ENCODE measurements at places on chromosomes 1 and 21.
A peak's percentile ranks its signal among the peaks of the same experiment; 100 is the strongest.

DNA sequence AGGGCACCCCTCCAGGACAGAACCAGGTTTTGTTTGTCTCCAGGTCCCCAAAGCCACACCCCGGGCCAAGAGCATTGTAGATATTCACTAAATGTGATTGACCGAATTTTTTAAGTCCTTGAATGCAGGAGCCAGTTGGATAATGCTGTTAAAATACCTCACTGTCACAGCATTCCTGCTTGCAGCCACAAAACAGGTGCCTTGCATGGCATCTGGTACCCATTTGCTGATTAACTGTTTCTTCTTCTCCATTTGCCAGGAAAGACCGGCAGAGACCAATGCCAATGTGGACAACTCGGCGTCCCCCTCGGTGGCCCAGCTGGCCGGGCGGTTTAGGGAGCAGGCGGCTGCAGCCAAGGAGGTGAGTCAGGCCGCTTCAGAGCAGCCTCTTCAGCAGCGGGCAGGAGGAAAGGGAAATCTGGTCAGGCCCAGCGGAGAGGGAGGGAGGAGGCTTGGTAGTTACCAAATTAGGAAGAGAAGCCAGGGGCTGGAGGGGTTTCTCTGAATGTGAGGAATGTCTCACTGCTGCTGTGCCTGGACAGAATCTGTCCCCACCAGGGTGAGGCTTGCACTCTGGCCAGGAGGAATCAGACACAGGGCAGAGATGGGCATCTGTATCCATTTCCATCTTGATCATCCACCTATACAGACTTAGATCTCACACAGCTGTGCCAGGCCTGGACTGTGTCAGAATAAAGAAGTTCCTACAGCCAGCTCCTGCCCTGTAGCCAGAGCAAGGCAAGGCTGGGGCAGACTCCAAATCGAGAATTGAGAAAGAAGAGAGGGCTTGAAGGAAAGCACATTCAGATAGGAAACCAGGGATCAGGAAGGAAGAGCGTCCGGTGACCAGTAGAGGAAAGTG, 37.9 kb upstream of the MPZL1 start:
- DNase-seq, result no peak

DNA sequence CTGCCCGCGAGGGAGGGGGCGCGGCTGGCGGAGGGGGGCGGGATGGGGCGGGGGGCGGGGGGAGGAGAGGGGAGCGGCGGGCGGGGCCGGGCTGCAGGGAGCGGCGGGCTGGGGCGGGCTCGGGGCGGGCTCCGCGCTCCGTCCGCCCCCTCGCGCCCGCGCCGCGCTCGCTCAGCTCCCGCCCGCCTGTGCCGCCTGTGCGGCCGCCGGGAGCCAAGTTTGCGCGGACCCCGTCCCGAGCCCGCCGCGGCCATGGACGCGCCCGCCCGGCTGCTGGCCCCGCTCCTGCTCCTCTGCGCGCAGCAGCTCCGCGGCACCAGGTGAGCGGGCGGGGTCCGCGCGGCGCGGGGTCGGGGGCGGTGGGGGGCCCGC, at the start of gene GABRD:
Gene GABRD, plus strand, starts transcription at position 174 of the 372 bp plus-strand sequence. Its CDS starts 79 bp downstream, at position 253.
- DNase-seq, result no peak

- no peak for DNase-seq
Observed at GRCh38 chr1:22428672-22429071, 23.0 kb upstream of the ZBTB40 start.

GRCh38 chr1:30043256-30043655, 680.1 kb downstream of the MATN1 start:
- no peak for DNase-seq

GRCh38 chr1:221366495-221367110, 375.3 kb downstream of the DUSP10 start:
- no peak for DNase-seq

GRCh38 chr1:194133152-194133551, 946.7 kb upstream of the B3GALT2 start:
- DNase-seq, result no peak

DNA sequence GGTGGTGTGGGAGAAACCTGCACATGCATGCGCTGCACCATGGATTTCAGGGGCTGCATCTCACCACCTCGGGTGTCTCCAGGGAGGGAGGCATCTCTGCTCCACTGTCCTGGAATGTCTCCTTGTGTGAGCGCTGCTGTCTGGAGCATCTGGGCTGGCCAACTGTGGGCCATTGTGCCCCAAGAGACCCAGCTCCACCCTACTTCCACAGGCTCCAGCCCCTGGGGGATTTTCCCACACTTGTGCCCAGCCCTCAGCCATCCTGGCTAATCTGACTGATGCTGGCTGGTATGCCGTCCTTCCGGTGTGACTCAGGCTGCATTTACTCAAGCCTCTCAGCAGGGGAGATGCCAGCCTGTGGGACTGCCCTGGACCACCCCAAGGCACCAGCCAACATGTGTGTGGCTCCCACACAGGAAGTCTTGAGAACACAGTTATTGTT, 62.0 kb downstream of the TRIM11 start:
- DNase-seq, result no peak

GRCh38 chr1:18597160-18598042, 33.2 kb upstream of the PAX7 start:
- DNase-seq, result peak; percentile 39

DNA sequence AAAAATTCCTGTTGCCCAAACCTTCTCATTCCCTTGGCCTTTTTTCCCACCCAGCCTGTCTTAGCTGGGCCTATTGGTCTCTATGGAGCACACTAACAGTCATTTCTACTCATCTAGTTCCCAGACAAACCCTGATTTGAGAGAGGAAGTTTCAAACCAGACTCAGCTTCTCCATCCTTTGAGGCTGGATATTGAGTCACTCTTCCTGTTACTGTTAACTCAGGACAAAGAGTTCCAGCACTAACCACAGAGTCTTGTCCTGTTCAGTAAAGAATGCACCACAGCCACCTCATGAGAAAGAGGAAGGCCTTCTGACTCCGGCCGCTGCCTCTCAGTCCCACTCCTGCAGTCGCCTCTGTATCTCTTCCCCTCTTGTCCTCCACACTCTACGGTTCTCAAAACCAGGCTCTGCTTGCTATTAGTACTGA, 137.8 kb downstream of the PTPRC start:
- DNase-seq, result no peak

DNA sequence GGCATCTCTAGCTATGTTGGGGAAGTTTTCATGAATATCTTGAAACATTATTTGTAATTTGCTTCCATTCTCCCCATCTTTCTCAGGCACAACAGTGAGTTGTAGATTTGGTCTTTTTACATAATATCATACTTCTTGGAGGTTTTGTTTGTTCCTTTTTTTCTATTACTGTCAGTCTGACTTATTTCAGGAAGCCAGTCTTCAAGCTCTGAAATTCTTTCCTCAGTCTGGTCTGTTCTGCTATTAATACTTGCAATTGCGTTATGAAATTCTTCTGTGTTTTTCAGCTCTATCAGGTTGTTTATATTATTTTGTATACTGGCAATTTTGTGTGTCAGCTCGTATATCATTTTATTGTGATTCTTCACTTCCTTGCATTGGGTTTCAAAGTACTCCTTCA, 424.6 kb upstream of the PTBP2 start:
- no peak for DNase-seq

DNA sequence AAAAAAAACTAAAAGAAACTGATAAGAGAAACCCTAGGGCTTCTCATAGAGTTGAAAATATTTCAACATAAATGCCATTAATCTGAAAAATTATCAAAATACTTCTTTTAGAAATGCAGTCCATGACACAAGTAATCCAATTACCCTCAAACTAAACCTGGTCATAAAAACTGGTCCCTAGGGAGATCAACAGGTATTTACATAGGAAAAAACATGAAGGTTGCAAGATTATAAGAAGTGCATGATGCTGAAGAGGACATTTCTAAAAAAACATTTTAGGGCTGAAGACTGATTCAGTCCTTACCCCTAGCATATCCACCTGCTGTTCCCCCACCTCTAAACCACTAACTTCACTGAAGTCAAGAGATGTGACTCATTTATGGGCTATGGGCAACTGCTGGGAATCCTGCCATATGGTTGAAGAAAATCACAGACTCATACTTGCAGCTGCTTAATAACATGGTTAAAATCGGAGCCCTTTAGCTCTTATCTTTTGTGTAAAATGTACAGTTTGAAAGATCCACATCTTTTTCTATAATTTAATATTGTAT, 131.0 kb upstream of the RUNX1 start:
- no peak for DNase-seq

GRCh38 chr1:19412654-19413053, 72.7 kb downstream of the CAPZB start:
- DNase-seq, result peak; percentile 90

GRCh38 chr1:207429963-207430362, 24.2 kb upstream of the CR2 start:
- no peak for DNase-seq

GRCh38 chr1:221994274-221994698, 252.4 kb upstream of the DUSP10 start:
- no peak for DNase-seq

- no peak for DNase-seq
Observed at GRCh38 chr1:27954186-27954585, 5.6 kb upstream of the XKR8 start.

- no peak for DNase-seq
Observed at GRCh38 chr1:175984813-175985212, 222.3 kb downstream of the COP1 start.

GRCh38 chr1:51002516-51002915, 32.5 kb downstream of the CDKN2C start:
- no peak for DNase-seq

DNA sequence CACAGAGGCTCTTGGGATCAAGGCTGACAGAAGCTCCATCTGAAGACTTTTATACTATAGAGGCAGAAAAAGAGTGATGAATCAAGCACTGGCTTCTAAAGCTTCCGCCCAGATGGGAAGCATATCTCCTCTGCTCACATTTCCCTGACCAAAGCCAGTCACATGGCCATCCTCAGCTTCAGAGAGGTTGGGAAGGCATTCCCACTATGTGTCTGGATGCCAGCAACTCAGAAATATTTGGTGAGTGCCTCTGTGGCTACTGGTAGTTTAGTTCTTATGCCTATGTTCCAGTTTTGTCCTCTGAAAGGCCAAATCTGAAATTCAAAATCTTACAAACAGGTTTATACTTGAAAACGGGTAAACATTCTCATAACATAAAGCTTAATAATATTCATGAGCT, 9.9 kb upstream of the DISC1 start:
- no peak for DNase-seq

GRCh38 chr21:26845066-26845758, at the start of gene ADAMTS1:
ADAMTS1 (minus strand) TSS chr21:26845409; CDS start chr21:26844954, 455 bp downstream.
- peak; percentile 26 for DNase-seq

DNA sequence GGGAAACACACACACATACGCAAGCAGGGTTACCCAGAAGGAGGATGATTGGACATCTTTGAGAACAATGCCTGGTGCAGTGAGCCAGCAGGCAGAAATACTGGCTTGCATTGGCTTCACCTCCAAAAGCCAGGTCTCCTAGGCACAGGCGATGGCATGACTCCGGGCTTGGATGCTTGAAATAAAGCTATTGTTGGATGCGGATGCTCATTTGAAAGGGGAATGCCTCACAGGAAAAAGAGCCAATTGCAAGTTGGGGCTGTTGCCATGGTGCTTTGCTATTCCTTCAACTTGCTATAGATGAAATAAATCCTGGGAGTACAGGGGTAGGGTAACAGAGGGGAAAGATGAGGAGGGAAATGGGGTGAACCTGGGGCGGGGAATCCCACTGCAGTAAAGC, 180.7 kb upstream of the SGIP1 start:
- no peak for DNase-seq

DNA sequence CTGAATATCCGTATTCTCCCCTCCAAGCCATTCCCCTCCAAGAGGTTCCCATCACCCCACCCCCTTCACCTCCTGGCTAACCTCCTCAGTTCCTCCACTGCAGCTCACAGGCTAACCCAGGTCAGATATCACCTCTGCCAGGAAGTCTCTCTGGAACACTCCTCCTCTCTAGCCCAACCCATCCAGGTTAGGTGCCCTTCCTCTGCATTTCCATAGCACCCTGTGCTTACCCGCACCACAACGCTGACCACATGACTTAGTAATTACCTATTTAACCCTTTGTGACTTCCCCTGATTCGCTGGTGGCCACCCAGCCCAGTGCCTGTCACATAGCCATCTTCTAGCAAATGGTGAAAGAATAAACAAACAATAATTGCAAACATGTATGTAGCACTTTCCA, 49.5 kb upstream of the IFFO2 start:
- no peak for DNase-seq

DNA sequence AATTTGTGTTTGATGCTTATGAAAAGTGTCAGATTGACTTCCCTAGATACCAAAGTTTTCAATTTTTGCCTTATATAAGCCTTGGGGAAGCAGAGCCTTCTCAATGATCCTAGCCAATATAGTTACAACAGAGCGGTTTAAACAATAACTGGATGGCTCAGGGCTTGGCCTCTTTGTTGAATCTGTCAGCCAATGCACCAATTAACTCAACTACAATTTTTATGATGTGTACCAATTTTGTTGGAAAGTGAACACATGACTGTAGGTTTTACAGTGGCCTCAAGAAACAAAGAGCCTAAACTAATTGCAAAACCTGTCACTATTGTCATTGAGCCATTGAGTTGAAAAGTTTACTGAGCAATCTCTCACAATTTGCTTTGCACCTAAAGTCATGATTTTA, 71.6 kb upstream of the RGS18 start:
- no peak for DNase-seq

DNA sequence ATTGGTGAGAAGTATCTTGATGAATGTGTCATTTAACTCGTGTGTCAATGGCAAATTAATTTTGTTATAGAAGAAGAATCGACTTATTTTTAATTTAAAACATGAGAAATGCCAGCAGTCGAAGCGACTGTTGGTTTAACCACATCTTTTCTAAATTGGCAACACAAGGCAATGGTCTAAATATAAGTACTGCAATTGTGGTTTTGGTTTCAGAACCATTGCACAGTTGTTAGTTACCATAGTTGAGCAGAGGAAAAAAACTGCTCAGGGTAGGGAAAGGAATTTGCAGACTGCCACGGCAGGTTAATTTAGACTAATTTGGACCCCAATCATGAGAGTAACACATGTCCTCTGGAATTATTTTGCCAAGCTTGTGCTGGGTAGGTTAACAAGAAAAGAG, 185.6 kb upstream of the RUNX1 start:
- no peak for DNase-seq

- DNase-seq, result no peak
Observed at GRCh38 chr1:51328279-51328678, 2.1 kb downstream of the TTC39A start.

DNA sequence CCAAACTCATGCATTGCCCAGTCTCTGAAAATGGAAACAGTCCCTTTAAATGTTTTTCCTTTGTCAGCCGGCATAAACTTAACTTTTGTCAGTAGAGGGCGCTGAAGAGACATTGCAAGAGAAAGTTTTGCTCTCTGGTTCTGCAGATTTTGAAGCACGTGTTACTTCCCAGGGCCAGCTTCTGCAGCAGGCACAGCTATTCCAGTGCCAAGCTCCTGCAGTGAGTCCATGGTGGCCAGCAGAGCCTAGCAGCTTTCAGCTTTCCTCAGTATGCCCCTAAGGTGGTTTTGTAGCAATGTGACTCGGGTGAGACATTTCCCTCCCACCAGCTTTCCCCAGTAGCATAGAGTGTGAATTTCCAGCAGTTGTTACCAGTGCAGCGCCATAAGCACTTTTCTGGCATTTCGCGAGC, 2.6 kb upstream of the IFI44L start:
- DNase-seq, result peak; percentile 31

- no peak for DNase-seq
Observed at GRCh38 chr21:44552681-44553080, 1.4 kb upstream of the KRTAP10-2 start.

GRCh38 chr1:33349778-33350610, 29.1 kb upstream of the A3GALT2 start:
- DNase-seq, result peak; percentile 89
